GM12892 (cell line): ENCODE measurements at places on chromosomes 16 and 17.

DNA sequence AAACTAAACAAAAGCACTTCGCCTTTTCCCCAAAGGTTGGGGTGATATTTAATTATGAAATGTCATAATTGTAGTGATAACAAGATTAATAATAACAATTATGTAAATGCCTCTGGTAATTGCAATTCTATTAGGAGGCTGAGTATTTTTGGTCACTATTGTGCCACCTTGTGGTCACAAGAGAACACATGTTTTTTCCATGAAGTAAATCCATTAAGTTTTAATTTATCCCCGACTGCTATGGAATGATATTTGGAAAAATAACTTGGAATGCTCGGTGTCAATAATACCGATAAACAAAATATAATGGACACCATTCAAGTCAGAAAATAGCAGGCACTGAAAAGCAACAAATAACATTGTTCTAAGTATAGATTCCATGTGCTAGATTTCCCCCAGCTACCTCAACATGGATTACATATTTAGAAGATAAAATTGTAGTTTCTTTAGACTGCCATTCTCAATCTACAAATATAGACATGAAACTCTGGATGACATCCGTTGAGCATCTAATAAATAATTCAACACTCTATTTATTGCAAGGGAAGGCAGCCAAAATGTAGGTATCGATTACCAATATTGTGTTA is 25.0 kb upstream of the KCNJ2 start:
- no peak for DNase-seq

DNA sequence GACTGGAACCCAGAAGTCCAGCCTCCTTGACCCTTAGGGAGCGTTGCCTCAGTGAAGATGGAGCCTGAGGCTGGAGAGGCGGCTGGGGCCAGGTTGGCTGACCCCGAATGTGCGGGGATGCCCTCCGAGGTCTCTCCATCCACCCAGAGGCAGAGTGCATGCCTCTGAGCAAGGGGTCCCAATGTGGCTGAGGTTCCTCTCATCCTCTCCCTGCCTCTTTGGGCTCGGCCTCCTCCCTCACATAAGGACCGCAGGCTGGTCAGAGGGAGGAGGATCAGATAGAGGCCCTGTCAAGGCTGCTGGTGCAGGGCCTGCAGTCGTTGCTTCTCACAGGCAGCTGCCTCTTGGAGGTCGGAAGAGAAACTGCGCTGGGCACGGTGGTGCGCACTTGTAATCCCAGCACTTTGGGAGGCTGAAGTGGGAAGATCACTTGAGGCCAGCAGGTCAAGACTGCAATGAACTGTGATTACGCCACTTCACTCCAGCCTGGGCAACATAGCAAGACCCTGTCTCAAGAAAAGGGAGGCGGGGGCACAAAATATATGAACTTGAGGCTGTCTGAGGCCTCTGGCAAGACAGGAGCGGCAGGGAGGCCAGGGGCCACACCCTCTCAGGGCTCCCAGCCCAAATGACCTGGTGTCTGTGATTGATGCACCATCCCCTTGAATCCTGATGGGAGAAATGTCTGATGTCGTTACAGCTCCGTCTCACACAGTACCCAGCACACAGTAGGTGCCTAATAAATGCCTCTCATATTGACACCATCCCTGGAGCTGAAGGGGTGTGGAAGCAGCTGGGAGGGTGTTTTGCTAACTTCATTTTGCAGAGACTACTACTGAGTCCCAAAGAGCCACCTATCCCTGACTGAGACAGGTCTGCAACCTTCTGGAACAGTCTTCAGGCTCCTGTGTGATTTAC is 220.1 kb upstream of the GSE1 start:
- no peak for DNase-seq

DNA sequence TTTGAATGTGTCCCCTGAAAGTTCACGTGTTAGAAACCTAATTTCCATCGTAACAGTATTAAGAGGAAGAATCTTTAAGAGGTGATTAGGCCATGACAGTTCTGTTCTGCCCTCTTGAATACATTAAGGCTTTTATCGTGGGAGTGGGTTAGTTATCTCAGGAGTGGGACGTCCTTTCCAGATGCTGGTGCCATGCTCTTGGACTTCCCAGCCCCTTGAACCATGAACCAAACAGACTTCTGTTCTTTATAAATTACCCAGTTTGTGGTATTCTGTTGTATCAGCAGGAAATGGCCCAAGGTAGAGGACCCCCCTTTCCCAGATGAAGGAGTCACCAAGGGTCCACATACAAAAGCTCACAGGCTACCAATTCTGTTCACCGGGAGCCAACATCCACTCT is 10.1 kb downstream of the GTF3C1 start:
- no peak for DNase-seq

DNA sequence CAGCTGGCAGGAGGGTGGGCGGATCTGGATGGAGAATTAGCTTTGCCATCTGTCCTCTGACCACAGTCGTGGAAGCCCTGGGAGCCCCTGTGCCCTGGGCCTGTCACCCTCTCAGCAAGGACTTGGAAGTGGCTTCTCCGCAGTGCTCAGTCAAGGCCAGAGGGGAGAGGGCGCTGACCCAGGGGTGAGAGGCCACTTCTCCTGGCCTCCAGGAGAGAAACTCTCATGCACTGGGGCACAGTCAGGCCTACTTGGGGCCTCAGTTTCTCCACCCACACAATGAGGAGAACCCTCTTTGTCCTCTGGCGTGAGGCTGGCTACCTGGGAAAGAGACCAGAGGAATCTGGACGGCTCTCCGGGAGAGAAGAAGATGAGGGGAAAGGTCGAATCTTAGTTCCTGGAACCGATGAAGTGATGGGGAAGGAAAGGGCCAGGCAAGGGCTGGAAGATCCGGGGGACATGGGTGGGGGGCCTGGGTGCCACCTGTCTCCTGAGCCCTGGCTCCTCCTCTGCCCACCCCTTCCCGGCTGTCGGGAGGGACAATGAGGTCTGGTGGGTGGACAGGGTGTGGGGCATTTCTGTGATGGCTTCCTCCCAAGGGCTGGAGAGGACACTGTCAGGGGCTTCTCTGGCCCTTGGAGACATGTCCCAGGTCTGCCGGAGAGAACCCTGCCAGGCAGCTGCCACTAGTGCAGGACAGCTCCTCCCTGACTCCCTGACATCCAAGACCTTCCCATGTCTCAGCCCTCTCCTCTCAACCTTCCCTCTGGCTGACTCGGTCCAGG is 9.0 kb upstream of the ARHGAP27 start:
- DNase-seq = no peak

DNA sequence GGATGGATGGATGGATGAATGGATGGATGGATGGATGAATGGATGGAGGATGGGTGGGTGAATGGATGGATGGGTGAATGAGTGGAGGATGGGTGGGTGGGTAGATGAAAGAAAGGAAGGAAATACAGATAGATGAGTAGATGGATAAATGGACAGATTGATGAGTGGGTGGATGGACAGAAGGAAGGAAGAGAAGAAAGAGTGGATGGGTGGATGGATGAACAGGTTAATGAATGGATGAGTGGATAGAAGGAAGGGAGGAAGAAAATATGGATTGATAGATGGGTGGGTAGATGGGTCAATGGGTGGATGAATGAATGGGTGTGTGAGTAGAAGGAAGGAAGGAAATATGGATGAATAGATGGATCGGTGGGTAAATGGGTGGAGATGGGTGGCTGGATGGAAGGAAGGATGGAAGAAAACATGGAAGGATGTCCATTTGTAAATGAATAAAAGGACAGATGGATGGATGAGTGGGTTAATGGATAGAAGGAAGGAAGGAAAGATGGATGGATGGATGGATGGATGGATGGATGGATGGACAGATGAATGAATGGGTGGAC is 97.3 kb upstream of the TNRC6C start:
- no peak for DNase-seq

DNA sequence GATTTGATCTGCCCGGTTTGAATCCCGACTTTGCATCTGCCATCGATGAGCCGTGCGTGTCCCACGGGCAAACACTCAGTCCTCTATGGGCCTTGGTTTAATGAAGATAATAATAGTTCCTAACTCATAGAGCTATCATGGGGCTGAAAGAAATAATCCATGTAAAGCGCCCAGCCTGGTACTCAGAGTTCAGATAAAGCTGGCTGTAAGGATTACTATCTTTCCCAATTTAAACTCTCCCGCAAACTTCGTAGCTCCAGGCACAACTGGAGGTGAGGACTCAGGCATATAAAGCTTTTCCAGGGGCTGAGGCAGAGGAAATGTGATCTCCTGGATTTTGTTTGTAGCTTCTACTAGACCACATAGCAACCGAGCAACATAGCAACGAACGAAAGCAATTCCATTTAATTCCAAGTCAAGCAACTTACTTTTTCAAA is 16.3 kb downstream of the ALOX15 start:
- no peak for DNase-seq

DNA sequence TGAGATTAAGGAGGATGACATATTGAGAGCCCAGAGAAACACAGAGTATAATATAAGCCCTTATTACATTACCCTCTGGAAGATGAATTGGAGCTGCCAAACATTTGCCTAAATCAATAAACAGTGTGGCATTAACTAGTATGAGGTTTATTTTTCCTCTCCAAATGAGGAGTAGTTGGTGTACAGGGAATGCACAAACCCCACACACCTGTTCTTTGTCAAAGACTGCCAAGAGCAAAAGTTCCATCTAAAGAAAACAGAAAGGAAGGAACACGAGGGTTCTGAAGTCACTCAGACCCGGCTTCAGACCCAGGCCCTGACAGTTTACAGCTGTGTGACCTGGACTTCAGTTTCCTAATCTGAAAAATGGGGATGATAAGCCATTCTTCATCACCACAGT is 138.1 kb downstream of the SHISA9 start:
- DNase-seq = no peak

DNA sequence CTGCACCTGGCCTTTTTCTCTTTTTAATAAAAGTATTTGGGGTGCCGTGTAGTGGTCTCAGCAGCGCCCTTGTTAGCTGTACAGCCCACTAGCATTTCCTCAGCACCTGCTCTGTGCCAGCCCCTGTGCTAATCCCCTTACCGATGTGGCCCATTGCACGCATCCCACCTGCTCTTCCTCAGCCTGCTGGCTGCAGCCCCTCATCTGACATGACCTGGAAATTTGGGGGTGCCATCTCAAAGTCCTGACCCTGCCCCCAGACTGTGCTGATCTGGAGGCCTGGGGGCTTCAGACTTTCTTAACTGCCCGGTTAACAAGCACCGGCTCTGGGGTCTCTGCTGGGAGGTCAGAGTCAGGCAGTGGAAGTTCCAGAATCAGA is 10.4 kb downstream of the GPRC5C start:
- DNase-seq = no peak

DNA sequence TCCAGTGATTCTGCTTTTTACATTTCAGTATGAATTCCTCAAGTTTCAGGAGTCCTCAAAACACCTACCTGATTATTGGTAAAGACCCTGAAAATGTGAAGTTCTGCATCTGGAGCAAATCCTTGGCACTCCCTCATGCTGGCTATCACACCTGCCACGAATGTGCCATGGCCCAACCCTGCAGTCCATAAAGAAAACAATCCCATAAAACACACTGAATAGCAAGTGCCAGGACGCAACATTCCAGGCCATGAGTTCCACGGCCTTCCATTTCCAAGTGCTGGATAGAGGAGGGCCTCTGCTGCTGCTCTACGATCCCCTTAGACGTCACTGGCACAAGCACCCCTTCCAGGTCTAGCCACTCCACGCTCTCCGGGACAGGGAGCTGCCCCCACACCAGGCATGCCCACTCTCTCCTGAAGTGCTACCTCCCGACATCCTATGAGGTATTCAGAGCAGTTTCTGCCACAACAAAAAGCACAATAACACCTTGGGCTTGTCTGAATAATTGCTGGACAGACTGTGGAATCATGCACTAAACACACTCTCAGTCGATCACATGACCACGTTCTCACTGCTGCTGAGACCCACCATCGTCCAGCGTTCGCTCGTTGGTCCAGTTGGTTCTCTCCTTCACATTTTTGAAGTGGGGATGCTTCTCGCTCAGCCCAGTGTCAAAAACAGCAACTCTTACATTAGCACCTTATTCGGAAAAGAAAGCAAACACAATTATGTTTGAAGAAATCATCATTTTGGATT is 23.4 kb downstream of the MBTPS1 start:
- no peak for DNase-seq

DNA sequence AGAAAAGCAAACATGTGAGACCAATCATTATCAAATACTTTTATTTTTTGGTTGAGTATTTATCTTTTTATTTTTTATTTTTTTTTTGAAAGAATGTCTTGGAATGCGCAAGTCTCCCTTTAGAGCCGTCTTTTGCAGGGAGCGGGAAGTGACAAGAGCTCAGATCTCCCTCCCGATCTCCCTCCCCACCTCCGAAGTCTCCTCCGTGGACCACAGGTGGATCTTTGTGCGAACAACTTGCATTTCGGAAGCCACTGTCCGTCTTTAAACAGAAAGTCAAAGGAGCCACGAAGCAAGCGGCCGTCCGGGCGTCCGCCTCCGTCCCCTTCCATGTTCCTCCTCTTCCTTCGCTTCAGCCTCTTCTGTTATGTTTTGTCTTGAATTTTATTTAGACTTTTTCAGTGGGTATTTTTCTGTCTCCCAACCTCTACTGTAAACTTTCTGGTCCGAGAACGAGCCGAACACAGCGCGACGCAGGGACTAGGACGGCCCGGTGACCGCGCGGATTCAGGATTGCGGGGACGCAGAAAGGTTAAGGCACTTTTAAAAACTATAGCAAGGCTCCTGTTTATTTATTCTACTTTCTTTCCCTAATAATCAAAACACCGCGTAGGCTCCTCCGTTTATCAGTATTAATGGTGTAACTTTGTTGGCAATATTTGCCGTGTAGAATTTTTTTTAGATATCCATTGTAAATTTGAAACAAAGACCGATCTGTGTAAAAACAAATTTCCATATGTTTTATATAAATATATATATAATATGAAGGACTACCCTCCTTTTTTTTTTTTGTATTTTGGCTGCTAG is 3.3 kb downstream of the FOXF1 start:
- no peak for DNase-seq

DNA sequence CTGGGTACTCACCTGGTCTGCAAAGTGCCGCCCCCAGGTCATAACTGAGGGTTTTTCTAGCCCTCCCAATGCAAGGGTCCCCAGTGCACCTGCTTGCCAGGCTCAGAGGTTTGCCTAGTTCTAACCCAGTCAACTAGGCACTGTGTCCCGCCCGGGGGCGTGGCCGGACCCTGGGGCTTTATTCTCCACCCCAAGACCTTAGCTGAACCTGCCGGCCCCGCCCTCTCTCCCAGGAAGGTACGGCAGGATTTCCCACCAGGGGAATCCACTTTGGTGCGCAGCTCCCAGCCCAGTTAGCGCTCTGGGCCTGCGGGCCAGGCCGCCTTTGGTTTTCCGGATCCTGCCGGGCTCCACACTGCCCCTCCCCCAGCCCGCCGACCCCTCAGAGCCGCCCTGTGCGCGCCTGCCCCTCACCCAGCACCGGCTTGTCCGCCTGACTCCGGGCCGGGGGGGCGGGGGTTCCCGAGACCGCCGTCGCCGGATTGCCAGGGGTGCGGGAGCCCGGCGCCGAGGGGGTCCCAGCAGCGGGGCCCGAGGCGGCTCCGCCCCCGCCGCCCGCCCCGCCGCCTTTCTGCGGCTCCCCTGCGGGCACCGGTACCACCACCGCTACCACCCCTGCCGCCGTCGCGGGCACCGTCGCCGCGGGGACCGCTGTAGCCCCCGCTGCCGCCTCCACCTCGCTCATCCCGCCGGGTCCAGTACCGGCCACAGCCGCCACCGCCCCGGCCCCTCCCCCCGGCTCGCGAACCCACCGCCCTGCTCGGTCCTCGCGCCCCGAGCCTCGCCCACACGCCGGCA is 424 bp downstream of the YBX2 start:
- no peak for DNase-seq
